ENCODE measurements at places on chromosomes 7 and 10.
A peak's percentile ranks its signal among the peaks of the same experiment; 100 is the strongest.

GRCh38 chr10:129642427-129642826 is 175.4 kb downstream of the MGMT start:
- peak; percentile 9 for DNase-seq

DNA sequence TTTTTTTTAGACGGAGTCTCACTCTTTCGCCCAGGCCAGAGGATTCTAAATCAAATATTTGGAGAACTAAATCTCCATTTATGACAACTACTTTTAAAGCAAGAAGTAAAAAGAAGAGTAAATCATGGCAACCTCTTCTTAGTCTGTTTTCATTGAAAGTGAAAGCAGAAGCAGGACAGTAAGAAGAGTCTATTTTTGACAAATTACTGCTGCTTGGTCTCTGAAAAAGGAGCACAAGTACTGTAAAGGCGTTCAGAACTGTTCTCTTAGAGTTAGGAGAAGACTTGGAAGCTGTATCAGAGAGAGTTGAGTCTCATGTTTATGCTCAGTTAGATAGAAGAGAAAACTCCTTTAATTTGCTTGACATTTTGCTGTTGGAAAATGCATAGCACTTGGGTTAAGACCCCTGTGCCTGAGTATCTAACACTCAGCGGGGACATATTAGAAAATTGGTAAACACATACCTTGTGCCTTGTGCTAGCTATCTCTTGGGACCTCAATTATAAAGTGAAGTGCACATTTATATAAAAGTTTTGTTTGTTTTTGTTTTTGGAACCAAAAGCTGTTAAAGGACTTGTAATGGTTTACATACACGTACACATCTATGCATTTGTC is 433.0 kb downstream of the ANKRD7 start:
- no peak for DNase-seq

DNA sequence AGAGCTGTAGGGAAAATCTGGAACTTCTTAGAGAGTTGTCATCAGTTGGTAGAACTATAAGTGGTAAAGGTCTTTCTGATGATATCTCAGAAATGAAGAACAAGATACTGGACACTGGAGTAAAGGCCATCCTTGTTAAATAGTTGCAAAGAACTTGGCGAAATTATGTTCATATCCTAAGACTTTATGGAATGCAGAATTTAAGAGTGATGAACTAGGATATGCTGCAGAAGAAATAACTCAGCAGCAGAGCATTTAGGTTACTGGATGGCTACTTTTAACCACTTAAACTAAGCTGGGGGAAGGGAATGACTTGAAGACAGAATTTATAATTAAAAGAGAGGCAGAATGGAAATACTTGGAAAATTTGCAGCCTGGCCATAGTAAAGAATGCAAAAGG is 23.7 kb downstream of the PTEN start:
- DNase-seq: no peak

DNA sequence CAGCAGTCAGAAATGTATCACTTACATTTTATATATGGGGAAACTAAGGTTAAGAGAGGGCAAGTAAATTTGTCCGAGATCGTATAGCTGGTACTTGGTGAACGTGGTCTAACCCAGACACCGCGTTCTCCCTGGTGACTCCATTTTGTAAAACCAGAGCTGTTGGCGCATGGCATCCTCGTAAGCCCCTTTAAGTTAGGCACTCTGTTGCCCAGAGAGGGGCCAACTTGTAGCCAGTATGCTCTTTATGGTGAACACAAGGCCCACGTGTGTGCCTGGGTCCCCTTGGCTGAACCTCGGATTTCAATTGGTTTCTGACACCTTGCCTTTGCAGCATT is 39.7 kb upstream of the ZNF518A start:
- no peak for DNase-seq

DNA sequence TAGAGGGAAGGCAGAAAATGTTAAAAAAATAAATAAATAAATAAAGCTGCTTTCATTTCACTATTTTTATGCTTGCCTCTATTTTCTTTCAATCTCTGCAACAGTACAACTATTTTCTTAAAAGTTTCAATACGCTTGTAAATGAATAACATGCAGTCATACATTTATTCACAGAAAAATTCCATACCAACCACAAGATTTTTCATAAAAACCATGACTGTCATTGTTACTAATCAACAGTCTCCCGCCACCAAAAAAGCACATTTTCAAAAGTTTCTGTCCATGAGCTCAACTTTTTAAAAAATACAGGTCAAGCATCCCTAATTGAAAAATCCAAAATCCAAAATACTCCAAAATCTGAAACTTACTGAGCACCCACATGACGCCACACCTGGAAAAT is 5.3 kb downstream of the PARD3 start:
- no peak for DNase-seq

GRCh38 chr7:31029251-31030042 is 22.7 kb upstream of the ADCYAP1R1 start:
- no peak for DNase-seq

GRCh38 chr10:71608819-71609768 is 110.5 kb downstream of the C10orf105 start:
- DNase-seq: peak; percentile 31

- no peak for DNase-seq
Measured at GRCh38 chr10:132415956-132416355, 19.0 kb downstream of the PWWP2B start.

- peak; percentile 70 for DNase-seq
Measured at GRCh38 chr7:12729112-12729511, 41.7 kb downstream of the ARL4A start.

- DNase-seq: no peak
Measured at GRCh38 chr7:55191926-55192692, 173.0 kb upstream of the LANCL2 start.

GRCh38 chr7:28961972-28962371 is 3.8 kb upstream of the TRIL start:
- DNase-seq: no peak

DNA sequence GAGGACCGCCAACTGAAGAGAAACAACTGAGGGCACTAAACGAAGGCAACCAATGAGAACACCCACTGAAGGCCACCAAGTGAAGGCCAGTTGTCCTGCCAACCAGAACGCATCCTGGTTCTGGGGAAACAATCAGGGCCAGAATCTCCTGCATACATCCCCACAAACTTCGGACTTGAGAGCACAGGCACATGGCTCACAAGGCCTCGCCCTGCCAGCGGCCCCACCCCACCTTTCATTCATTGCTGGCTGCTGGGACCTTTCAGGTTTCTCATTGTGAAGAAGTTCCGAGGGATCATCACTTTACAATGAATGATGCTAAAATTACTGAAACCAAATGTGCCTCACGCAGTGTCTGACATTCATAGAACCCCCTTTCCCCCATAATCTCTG is 79.2 kb upstream of the ABI1 start:
- DNase-seq: no peak

DNA sequence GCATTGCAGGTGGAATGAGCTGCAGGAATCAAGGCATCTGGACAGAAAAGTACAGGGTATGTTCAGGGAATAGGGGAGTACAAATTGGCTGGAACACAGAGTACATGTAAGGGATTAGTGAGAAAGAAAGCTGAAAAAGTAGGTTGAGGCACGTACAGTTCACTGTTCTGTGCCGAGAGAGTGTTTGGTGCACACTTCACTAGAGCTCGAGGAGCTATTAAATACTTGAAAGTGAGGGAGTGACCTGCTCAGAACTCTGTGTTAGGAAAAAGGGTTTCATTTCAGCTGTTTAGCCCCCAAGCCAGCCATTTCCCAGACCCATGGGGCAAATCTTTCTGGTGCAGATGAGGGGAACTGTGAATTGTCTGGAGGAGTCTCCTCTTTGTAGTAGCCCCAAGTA is 115.2 kb downstream of the TBXAS1 start:
- DNase-seq: no peak

Measured in foreskin fibroblast (primary cell).